ENCODE measurements at places on chromosomes 5 and 9.

GRCh38 chr9:237141-237857 is 22.6 kb downstream of the DOCK8 start:
- no peak for DNase-seq

DNA sequence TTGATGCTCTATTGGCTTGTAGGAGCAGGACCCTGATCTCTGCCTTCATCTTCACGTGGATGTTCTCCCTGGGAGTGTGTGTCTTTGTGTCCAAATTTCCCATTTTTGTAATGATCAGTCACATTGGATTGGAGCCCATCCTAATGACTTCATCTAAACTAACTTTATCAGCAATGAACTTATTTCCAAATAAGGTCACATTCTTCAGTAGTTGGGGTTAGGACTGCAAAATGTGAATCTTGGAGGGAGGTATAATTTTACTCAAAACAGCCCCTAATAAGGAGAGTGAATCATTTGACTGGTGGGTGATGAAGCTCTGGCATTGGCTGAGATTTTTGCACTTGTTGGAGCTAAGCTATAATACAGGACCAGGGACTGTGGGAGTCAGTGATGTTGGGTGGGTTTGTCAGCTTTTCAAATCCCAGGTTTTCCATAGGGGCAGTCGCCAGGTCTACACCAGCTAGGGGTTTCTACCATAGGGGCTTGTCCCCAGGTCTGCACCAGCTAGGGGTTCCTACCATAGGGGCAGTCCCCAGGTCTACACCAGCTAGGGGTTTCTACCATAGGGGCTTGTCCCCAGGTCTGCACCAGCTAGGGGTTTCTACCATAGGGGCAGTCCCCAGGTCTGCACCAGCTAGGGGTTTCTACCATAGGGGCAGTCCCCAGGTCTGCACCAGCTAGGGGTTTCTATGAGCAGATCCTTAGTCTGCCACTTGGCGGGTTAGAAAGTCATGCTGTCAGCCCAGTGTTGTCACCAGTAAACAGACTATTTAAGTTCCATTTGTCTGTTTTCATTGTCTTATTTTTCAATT is 382.6 kb upstream of the DAP start:
- no peak for DNase-seq

DNA sequence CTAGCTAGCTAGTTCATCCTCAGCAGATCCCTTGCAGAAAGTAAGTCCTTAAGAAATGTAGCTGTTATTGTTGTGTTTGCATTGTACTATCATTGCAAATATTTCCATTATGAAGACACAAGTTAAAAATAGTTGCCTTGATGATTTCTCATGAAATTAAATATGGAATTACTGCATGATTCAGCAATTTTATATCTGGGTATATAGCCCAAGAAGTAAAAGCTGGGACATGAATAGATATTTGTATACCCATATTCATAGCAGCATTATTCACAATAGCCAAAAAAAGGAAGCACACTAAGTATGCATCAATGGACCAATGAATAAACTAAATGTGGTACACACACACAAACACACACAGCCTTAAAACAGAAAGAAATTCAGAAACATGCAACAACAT is 6.8 kb downstream of the IFNB1 start:
- DNase-seq, result no peak

DNA sequence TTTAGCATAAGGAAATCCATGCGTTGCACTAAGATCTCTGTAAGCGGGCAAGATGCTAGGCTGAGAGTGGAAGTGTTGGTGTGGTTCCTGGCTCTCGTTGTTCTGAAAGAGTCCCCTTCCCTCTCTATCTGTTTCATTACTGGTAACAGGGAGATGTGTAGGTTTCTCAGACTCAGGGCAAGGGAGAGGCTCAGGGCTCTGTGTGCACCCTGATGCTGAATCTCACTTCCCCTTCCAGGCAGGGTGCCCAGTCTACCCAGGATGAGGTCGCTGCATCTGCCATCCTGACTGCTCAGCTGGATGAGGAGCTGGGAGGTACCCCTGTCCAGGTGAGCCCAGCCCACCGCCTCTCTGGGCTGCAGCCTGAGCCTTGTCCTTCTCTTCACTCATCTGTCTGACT is 45.7 kb downstream of the STOM start:
- DNase-seq, result no peak

DNA sequence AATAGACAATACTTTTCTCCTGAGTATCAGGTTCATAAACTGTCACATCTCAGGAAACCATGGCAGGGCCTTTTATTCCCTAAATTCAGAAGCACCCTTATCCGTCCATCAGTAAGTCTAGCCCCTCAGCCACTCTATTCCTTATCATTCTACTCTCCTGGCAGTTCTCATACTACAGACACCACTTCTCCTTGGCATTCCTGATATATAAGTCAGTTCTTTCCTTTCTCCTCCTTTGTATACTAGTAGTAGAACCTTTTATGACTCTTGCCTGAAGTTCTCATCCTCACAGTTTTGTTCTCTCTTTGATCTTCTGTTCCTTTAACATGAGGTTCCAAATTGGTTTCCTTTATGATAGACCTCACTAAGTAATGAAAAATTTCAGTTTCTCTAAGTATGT is 29.3 kb downstream of the GRAMD2B start:
- DNase-seq, result no peak

- no peak for DNase-seq
Measured at GRCh38 chr5:26889815-26890214, 148.6 kb downstream of the CDH9 start.

DNA sequence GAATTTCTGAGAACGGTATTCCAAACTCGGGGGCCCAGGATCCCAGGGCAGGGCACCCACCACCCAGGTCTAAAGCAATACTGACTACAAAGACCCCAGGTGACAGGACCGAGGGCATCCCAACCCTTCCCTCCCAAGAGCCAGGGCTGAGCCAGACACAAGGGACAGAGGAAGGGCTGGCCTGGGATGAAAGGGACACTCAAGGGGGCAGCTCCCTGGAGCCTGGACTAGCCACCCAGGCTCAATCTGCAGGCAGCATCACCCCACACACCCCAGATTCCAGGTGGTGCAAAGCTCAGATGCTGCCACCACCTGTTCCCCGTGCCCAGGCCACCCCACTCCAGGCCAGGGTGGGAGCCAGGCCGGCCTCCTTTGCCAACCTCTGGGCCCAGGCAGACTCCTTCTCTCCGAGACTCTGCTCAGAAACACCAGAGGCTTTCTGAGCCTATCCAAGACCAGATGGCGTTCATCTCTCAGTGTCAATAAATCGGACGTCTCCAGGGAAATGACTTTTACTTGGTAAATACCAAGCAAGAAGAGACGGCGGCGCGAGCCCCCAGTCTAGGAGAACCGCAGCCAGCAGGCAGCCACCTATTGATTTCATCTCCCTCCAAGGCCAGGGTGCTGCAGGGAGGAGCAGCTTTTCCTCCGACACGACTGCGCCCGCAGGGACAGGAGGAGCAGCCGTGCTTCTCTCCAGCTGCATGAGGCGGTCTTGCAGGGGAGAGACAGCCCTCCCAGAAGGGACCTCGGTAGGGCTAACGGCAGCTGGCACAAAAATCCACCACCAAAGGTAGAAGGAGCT is 94.1 kb upstream of the ADAMTS2 start:
- DNase-seq, result no peak

- no peak for DNase-seq
Measured at GRCh38 chr5:135011355-135012032, 22.5 kb downstream of the PITX1 start.

GRCh38 chr5:59587489-59588337 is 305.8 kb downstream of the PDE4D start:
- DNase-seq, result no peak

- peak; percentile 80 for DNase-seq
Measured at GRCh38 chr5:151663617-151664293, 23.0 kb downstream of the SPARC start.

DNA sequence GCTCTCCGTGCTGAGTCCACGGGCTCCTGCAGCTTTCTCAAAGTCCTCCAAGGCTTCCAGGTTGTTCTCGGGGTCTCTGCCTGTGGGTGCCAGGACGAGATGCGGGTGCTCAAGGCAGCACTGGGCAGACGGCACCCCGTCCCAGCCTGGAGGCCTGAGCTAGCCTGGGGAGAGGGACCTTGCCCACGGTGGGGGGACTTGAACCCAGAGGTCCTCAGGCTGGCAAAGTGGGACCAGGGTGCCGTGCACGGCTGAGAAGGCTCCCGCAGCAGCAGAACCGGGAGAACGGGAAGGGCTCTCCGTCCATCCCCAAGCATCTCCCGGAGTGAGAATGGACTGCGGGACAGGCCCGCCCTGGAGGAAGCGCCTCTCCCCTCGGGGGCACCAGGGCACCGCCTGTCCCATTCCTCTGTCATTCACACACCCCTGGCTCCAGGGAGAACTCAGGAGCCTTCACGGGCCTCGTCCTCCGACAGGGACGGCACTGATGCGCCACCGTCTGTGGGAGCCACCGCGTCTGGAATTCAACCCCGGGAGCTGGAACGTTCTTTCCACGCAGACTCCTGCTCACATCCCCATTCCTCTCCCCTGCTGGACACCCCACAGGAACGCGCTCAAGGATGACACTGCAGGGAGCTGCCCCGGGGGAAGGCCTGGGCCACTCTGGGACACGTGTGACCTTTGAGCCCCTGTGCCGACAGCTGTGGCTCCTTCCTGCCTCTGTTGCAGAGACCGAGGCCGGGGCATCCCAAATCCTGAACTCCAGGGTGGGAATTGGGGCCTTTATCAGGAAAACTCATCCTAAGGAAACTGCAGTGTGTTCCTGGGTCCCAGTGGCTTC is 16.3 kb upstream of the OBP2B start:
- DNase-seq, result no peak

DNA sequence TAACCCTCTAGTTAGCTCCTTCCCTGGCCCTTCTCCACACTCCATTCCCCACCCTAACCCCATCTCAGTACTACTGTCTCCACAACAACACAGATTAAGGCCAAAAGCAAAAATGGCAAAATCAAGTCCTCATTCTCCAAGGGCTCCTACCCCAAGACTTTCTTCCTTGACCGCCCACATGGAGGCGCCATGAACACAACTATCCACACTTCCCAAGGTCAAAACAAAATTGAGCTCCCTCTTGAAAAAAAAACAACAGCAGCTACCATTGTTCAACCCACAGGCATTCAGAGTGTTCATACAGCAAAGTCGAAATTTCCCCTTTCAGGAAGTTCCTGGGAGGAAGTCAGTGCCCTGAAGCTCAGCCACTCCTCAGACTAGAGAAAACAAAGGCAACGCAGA is 54.4 kb downstream of the GNAQ start:
- DNase-seq, result peak; percentile 96

GRCh38 chr9:72904267-72905093 is 48.4 kb downstream of the ALDH1A1 start:
- DNase-seq, result no peak

- DNase-seq, result no peak
Measured at GRCh38 chr9:129675620-129676019, 10.2 kb downstream of the PRRX2 start.

DNA sequence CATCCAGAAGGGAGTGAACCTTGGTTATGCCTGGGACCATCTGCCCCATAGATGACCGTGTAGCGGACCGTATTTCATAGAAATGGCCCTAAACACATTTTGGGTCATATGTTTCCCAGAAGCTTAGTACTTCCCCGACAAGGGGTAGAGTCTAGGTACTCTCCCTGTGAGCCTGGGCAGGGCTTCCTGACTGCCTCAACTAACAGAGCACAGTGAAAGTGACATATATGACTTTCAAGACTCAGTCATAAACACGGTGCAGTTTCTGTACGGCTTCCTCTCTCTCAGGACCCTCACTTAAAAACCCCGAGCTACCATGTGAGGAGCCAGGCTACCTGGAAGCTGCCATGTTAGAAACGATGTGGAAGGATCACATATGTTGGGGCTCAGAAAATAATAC is 20.9 kb downstream of the C9orf57 start:
- no peak for DNase-seq

DNA sequence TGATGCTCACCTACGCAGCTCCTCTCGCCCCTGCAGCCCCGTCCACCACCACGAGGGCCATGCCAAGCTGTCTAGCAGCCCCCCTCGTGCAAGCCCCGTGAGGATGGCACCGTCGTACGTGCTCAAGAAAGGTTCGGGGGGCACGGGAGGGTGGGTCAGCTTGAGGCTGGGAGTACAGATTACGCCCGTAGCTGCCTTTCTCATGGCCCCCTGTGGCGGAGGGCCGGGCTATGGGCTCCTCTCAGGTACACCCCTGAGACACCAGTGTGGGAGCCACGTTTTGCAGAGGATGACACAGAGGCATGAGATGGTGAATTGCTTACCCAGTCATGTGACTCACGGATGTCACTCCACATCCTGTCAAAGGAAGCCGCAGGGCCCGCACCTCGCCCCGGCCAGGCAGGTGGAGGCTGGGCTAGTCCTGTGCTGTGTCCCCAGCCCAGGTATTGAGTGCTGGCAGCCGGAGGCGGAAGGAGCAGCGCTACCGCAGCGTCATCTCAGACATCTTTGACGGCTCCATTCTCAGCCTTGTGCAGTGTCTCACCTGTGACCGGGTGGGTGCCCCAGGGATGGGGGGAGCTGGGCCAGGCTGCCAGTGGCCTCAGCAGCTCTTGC is 33.7 kb downstream of the USP20 start:
- no peak for DNase-seq

- no peak for DNase-seq
Measured at GRCh38 chr5:140324041-140324600, 21.2 kb upstream of the PFDN1 start.

DNA sequence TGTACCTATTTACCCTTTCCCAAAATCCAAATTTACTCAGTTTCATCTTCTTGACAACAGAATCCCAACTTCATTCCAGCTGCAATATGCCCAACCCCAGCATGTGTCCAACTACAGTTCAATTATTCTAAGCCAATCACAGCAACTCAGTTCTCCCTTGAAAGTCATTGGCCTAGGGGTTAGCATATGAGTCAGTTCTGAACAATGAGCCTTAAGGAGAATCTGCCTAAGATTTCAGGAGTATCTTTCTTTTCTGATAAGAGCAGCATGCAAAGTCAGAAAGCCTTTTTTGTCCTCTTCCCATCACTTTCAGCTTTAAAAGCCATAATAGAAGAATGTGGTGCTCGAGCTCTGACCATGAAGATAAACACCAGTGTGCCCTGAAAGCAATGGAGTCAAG is 44.4 kb upstream of the RASGRF2 start:
- no peak for DNase-seq

GRCh38 chr9:89531766-89532165 is 33.9 kb upstream of the SEMA4D start:
- no peak for DNase-seq

GRCh38 chr9:85290019-85290418 is 451.7 kb downstream of the AGTPBP1 start:
- peak; percentile 99 for DNase-seq

- DNase-seq, result no peak
Measured at GRCh38 chr9:136085815-136086212, 9.3 kb downstream of the NACC2 start.

- no peak for DNase-seq
Measured at GRCh38 chr9:97237311-97237786, 70.1 kb upstream of the CCDC180 start.

Data from Kasumi-1 (cell line).